Inflammatory macrophage (primary cell): ENCODE measurements at places on chromosomes 16 and 17.

DNA sequence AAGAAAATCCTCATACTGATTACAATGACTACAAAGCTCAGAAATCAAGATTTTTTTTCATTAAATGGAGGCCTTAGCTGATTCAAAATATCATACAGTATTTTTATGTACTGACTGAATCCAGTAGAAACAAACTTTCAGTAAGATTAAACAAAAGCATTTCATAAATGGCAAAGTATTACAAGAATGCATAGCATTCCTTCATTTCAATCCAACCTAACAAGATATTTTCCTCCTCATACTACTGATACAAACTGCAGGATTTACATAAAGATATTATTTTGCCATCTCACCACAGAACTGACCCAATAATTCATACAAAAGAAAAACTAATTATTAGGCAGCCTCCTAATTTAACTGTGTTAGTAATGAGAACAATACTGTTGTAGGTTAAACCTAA lies 6.2 kb upstream of the KANSL1 start:
- DNase-seq: no peak

DNA sequence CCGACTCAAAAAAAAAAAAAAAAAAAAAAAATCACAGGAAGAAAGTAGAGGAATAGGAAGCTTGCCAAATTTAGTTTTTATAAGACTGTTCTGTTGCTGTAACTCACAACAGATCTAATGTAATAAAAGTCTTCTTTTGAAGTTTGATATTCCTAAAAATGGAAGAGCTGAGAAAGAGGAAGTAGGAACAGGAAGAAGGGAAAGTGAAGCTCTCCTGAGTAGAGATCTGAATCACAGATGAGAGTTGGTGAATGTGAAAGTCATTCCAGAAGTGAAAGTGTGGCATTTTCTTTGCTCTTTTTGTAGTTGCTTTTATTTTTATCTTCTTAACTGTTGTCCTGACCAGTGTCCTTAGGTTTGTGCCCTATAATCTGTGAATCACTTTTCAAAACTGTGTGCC lies 2.1 kb downstream of the NMT1 start:
- peak; percentile 29 for DNase-seq

DNA sequence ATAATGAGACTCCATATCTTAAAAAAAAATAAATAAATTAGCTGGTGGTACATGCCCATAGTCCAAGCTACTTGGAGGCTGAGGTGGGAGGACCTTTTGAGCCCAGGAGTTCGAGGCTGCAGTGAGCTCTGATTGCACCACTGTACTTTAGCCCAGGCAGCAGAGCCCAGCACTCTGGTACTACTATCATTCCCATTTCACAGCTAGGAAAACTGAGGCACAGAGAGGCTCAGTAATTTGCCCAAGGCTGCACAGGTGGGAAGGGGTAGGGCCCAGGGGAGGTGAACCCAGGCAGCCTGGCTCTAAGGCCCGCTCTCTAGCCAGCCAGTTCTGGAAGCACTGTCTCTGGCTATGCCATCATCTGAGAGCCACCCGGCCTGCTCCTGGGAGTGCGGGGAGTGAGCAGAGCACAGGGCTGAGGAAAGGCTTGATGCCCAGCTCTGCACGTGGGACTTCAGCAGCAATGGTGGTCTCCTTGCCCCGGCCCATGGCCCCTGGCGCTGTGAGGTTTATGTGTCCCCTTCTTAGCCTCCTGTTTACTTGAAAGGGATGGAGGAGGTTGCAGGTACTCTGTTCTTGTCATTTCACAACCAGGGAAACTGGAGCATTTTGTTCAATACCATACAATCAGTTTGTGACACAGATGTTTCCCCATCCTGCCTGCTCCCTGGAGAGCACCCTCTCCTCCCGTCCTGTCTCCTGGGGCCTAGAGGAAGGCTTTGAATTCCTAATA lies 222.3 kb downstream of the KATNIP start:
- no peak for DNase-seq

DNA sequence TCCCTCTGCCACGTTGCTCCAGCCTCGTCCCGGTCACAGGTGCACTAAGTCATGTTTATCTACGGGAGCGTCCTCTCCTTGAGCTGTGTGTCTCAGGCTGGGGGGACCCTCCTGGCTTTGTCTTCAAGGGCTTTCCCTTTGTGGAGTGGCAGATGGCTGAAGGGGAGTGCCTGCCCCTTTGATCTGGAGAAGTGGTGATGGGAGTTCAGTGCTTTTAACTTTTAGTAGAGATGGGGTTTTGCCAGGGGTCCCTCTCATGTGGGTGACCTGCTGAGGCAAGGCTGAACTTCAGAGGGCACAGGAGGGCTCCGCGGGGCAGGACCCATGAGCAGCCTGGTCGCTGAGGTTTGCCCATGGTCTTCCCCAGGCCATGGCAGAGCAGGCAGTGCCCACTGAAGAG lies 73.1 kb upstream of the CDC42EP4 start:
- no peak for DNase-seq

GRCh38 chr16:86865851-86866662 lies 287.7 kb downstream of the FOXL1 start:
- no peak for DNase-seq

DNA sequence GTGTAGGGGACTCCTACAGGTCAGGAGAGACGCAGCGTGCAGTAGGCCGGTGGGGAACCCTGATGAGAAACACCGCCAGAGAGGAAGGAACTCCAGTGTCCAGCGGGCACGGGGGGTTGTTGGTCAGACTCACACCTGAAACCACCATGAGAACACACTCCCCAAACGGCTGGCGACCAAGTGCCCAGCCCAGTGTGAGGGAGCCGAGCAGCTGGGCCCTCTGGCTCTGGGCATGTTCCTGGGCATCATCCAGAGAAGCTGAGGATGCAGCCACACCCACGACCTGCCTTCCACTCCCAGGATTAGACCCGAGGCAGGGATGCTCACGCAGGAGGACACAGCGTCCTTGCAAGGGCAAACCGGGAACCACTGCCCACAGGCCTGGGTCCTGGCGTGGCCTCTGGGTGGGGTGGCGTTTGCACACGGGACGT lies 108.3 kb upstream of the ZNF750 start:
- no peak for DNase-seq

DNA sequence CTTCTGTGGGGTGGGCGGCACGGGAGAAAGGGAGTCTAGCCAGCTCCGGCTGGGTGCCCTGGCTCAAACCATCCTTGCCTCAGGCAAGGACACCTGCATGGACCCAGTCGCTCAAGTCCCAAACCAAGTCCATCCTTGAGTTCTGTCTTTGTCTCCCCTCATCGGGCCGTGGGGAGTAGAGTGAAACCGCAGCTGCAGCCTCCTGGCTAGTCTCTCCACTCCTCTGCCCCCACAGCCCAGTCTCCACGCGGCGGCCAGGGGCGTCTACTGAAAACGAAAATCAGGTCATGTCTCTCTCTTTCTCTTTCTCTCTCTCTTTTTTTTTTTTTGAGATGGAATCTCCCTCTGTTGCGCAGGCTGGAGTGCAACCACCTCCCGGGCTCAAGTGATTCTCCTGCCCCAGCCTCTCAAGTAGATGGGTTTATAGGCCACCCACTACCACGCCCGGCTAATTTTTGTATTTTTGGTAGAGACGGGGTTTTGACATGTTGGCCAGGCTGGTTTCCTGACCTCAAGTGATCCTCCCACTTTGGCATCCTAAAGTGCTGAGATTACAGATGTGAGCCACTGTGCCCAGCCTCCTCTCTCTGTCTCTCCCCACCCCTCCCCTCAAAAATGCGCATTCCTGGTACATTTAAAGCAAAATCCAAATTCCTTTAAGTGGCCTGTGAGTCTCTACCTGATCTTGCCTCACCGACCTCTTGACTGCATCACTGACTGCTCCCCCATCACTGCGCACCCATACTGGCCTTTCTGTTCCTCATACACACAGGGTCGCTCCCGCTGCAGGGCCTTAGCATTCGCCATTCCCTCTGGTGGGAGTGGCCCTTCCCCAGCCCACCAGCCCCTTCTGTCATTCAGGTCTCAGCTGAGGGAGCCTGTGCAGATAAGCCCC lies 17.7 kb upstream of the RMI2 start:
- DNase-seq: no peak

- no peak for DNase-seq
Observed at GRCh38 chr16:88552815-88553214, 17.4 kb upstream of the ZC3H18 start.
